ENCODE measurements at places on chromosomes 12 and 14. TPM values are rescaled to one million over a fixed set of nuclear protein-coding genes. Genes with fewer than 3 reads are reported as not detected.

The MAP1LC3B2 gene
- total RNA-seq, result 1.2 TPM

The PDE3A gene
- total RNA-seq, result 2.9 TPM

The RPL10L gene
- not detected for total RNA-seq

The SHMT2 gene
- 129 TPM for total RNA-seq

The RPGRIP1 gene
- 0.28 TPM for total RNA-seq

The KRT6C gene
- not detected for total RNA-seq

The IL26 gene
- not detected for total RNA-seq

The AQP5 gene
- not detected for total RNA-seq

The ORMDL2 gene
- total RNA-seq, result 102 TPM

The PCK2 gene
- total RNA-seq, result 21.8 TPM

Data from A549 treated with AZD2906 at 1 μM for 4 hours (cell line).